Hepatocyte (in vitro differentiated cells): ENCODE measurements at places on chromosomes 7 and 10. TPM values are rescaled to one million over a fixed set of nuclear protein-coding genes. Genes with fewer than 3 reads are reported as not detected.
A peak's percentile ranks its signal among the peaks of the same experiment; 100 is the strongest.

Gene KIAA1217
- 20.1 and 33.2 TPM in 2 replicates for total RNA-seq

Gene FAM25A
- total RNA-seq: not detected in 2 replicates

Gene HOXA5
- 0.08 and 0.70 TPM in 2 replicates for total RNA-seq

Gene PILRA
- 0.24 and 2.2 TPM in 2 replicates for total RNA-seq

Gene RNF148
- total RNA-seq: 2.2 and 3.8 TPM in 2 replicates

Gene CYP3A5
- total RNA-seq: 279 and 345 TPM in 2 replicates

Gene HOXA7
- total RNA-seq: 0.32 and 0.83 TPM in 2 replicates

Gene VSTM2A
- total RNA-seq: not detected in 2 replicates

Gene PDK4
- total RNA-seq: 28.5 and 34.6 TPM in 2 replicates

Gene POT1
- 21.2 and 29.5 TPM in 2 replicates for total RNA-seq

Gene NPY
- total RNA-seq: 6.3 and 9.4 TPM in 2 replicates

Gene NUTM2D
- 5.0 and 5.3 TPM in 2 replicates for total RNA-seq

DNA sequence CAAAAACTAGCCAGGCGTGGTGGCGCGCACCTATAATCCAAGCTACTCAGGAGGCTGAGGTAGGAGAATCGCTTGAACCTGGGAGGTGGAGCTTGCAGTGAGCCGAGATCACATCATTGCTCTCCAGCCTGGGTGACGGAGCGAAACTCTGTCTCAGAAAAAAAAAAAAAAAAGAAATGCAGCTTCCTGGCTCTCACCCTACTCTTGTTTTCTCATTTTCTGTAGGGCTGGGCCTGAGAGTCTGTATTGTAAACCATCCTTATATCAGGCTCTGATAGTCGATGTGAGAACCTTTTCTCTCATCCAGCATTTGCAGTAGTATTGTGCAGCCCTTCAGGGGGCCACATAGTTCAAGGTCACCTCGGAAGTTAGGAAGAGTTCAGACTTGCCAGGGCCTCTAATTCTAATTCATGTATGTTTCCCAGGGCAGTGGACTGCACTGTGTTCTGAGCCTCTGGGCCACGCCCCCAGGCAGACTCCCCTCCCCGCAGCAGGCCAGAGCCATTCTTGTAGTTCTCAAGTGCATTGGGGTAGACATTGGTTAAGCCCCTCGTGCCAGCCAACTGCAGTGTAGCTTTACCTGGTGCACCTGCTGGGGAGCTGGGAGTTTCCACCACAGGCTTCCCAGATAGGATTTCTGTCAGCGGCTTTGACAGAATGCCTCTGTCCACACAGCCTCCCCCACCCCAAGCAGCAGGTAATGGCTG, 38.3 kb upstream of the PDCD4 start:
- peaks cover 44% of the 10 kb centered on the region for H3K4me1 ChIP-seq
- H3K36me3 ChIP-seq: no peaks in the 10 kb centered on the region
- H3K27ac ChIP-seq: peak overlapping the region; percentile 88
- no peak overlapping the region for H3K4me3 ChIP-seq
- no peak for DNase-seq
- H3K27me3 ChIP-seq: no peaks in the 10 kb centered on the region

- H3K27me3 ChIP-seq: no peaks in the 10 kb centered on the region
- no peak overlapping the region for H3K4me3 ChIP-seq
- no peaks in the 10 kb centered on the region for H3K36me3 ChIP-seq
- H3K4me1 ChIP-seq: no peaks in the 10 kb centered on the region
Measured at GRCh38 chr7:112186300-112186699, 19.9 kb downstream of the DOCK4 start.

DNA sequence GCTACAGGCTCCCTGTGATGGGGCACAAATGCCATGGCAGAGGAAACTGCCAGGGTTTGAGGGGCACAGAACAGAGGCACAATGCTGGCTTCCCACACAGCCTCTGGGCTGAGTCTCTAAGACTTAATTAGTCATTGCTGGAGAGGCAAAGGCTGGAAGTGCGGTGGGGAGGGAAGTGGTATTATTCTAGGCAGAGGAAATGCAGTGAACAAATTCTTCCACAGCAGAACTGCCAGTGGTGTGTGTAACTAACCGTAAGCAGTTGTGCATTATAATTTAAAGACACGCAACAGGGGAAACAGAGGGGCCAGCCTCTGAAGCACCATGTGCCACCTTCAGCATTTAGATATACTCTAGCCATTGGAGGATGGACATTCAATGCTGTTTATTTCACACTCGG, 12.8 kb downstream of the ICA1 start:
- no peak overlapping the region for H3K27ac ChIP-seq
- no peak for DNase-seq
- no peaks in the 10 kb centered on the region for H3K4me1 ChIP-seq
- H3K4me3 ChIP-seq: no peak overlapping the region
- no peaks in the 10 kb centered on the region for H3K36me3 ChIP-seq

DNA sequence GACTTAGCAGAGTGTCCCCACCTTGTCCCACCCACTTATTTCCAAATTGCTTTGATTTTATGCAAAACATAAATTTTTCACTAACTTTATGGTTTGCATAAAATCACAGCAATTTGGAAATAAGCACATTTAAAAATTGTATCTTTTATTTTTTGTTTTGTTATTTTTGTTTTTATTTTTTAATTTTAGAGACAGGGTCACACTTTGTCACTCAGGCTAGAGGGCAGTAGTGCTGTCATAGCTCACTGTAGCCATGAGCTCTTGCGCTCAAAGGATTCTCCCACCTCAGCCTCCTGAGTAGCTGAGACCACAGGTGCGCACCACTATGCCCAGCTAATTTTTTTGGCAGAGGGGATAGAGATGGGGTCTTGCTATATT, 43.2 kb downstream of the APBB1IP start:
- H3K36me3 ChIP-seq: no peaks in the 10 kb centered on the region
- DNase-seq: no peak
- no peak overlapping the region for H3K4me3 ChIP-seq
- H3K4me1 ChIP-seq: peaks cover 10% of the 10 kb centered on the region
- no peak overlapping the region for H3K27ac ChIP-seq
- no peaks in the 10 kb centered on the region for H3K27me3 ChIP-seq

DNA sequence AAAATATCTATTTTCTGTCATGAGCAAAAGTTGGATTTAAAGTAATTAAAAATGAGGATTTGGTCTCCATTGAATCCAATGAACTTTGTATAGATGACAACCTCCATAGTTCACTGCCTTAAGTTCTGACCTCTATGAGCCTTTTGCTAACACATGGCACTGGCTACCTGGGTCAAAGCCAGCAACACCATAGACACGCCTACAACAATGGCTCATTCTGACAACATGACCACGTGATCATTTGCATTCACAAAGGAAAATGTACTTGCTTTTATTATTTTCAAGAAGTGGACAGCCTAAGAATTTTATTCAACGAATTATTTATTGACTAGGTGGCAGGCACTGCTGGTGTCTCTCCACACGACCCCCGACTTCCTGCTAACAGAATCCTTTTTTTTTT, 90.6 kb downstream of the CARD11 start:
- no peaks in the 10 kb centered on the region for H3K27me3 ChIP-seq
- no peak overlapping the region for H3K4me3 ChIP-seq
- H3K27ac ChIP-seq: no peak overlapping the region
- no peaks in the 10 kb centered on the region for H3K36me3 ChIP-seq

GRCh38 chr10:117597216-117597615, 54.7 kb downstream of the EMX2 start:
- H3K4me3 ChIP-seq: no peak overlapping the region
- peaks cover 5% of the 10 kb centered on the region for H3K4me1 ChIP-seq
- no peak for DNase-seq
- peak overlapping the region; percentile 24 for H3K27ac ChIP-seq
- no peaks in the 10 kb centered on the region for H3K36me3 ChIP-seq
- no peaks in the 10 kb centered on the region for H3K27me3 ChIP-seq

DNA sequence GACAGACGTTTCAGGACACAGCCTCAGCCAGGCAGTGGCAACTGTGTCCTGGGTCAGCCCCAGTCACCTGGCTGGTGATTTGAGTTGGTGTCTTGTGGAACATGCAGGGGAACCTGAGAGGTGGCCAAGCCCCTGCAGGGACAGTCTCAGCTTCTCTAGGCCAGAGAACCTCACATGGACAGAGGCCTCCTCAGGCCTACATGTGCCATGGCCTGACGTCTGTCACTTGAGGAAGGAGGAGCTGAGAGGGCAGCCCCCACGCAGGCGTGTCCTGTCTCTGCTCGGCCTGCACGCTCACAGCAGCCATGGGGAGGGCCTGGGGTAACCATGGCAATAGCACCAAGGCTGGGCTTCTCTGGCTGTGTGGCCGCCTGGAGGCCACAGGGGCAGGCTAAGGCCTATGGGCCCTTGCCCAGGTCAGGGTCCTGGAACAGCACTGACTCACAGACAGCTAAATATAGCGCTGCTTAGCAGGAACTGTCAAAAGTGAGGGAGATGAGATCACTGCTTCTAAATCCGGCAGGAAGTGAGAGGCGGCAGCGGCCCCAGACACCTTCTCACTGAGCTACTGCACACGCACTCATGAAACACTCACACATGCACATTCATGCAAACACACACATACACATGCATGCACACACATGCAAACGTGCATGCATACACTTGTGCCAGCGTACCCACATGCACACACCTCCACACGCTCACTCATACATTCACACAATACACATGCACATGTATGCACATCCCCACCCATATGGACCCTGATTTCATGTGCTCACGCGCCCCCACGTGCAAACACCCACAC, 57.0 kb downstream of the YKT6 start:
- no peak overlapping the region for H3K4me3 ChIP-seq
- peaks cover 25% of the 10 kb centered on the region for H3K4me1 ChIP-seq
- H3K36me3 ChIP-seq: no peaks in the 10 kb centered on the region

DNA sequence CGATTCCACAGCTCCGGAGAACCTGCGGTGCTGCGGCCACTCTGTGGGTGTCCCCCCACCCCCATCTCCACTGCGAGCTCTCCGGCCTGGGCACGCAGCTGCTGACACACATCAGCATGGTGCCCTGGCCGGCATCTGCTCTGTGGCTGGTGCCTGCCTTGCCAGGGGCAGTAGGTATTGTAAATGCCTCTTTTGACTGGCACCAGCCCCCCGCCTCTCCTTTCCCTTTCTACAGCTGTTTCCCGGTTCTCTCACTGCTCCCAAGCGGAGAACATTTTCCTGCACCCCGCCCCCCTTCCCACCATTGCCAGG, 357.1 kb upstream of the ZNF32 start:
- DNase-seq: no peak
- H3K27ac ChIP-seq: no peak overlapping the region
- peaks cover under 1% of the 10 kb centered on the region for H3K4me1 ChIP-seq
- H3K27me3 ChIP-seq: no peaks in the 10 kb centered on the region

DNA sequence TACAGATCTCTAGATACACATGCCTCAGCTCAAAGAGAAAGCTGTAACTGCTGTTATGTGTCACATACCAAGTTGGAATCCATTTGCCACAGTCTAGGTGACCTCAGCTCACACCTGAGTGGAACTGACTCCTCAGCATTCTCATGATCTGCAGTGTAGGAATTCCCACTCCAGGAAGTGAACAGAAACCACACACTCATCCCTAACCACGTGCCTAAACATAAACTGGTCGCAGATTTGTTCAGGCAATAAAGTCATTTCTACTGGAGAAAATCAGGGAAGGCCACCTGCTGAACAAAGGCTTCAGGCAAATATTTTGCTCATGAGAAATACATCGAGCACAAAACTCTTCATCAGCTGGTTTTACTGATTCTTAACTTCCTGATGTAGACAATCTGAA, 23.0 kb upstream of the ZMYND11 start:
- H3K27ac ChIP-seq: peak overlapping the region; percentile 51
- H3K4me1 ChIP-seq: peaks cover 10% of the 10 kb centered on the region
- no peaks in the 10 kb centered on the region for H3K27me3 ChIP-seq
- H3K36me3 ChIP-seq: no peaks in the 10 kb centered on the region
- no peak overlapping the region for H3K4me3 ChIP-seq

DNA sequence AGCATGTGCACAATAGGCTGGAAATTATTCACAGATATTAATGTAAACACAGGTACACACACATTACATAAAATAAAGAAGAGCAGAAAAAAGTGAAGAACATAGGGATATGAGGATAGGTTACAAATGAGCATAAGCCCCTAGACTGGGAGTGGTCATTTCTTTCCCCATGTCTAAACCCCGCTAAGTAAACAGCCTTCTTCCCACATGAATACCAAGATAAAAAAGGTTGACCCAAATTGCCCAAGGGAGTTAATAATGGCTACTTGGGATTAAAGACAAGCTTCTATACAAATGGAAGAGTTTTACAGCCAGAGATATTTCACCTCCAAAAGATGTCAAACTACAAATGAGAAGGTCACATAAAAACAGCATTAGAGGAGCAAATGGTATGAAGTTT, 527.1 kb upstream of the CELF2 start:
- H3K27me3 ChIP-seq: no peaks in the 10 kb centered on the region
- H3K4me1 ChIP-seq: no peaks in the 10 kb centered on the region
- H3K4me3 ChIP-seq: no peak overlapping the region
- no peak for DNase-seq
- no peaks in the 10 kb centered on the region for H3K36me3 ChIP-seq

DNA sequence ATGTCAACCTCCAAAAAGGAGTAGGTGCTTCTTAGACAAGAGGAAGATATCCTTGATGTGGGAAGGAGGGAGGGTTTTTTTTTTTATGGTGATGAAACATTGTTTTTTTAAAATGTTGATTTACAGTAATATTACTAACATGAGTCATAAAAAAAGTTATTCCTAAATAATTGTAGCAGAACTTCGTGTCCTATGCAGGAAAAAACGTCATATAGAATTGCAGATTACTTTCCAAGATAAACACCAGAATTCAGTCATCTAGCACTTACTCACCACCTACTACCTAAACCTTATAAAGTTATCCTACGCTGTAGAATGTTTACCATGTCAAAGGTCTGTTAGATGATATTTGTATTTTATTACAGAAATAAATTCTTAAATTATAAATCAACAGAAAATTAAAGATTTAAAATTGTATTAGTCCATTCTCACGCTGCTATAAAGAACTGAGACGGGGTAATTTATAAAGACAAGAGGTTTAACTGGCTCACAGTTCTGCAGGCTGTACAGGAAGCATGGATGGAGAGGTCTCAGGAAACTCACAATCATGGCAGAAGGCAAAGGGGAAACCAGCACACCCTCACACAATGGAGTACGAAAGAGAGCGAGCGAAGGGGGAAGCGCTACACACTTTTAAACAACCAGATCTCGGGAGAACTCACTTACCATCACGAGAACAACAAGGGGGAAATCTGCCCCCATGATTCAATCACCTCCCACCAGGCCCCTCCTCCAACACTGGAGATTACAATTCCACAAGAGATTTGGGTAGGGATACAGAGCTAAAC, 105.2 kb upstream of the NEBL start:
- DNase-seq: no peak
- H3K4me3 ChIP-seq: no peak overlapping the region
- no peak overlapping the region for H3K27ac ChIP-seq
- H3K27me3 ChIP-seq: no peaks in the 10 kb centered on the region
- H3K36me3 ChIP-seq: no peaks in the 10 kb centered on the region
- no peaks in the 10 kb centered on the region for H3K4me1 ChIP-seq

GRCh38 chr10:70901276-70901878, 13.0 kb upstream of the PCBD1 start:
- H3K4me1 ChIP-seq: no peaks in the 10 kb centered on the region
- no peak for DNase-seq
- no peak overlapping the region for H3K27ac ChIP-seq
- no peaks in the 10 kb centered on the region for H3K27me3 ChIP-seq
- no peak overlapping the region for H3K4me3 ChIP-seq
- no peaks in the 10 kb centered on the region for H3K36me3 ChIP-seq
